ENCODE measurements at places on chromosomes 12 and 14.

DNA sequence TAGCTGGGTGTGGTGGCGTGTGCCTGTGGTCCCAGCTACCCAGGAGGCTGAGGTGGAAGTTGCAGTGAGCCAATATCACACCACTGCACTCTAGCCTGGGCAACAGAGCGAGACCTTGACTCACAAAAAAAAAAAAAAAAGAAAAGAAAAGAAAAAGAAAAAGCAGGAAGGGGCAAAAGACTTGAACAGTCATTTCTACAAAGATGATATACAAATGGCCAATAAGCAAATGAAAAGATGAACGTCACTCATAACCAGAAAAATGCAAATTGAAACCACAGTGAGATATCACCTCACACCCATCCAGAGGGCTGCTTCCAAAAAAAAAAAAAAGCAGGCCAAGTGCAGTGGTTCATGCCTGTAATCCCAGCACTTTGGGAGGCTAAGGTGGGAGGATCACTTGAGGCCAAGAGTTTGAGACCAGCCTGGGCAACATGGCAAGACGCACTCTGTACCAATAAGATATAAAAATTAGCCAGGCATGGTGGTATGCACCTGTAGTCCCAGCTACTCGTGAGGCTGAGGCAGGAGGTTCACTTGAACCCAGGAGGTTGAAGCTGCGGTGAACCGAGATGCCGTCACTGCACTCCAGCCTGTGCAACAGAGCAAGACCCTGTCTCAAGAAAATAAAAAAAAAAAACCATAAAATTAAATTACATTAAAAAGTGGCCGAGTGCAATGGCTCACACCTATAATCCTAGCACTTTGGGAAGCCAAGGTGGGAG, 20.5 kb downstream of the UBC start:
- DNase-seq = no peak

DNA sequence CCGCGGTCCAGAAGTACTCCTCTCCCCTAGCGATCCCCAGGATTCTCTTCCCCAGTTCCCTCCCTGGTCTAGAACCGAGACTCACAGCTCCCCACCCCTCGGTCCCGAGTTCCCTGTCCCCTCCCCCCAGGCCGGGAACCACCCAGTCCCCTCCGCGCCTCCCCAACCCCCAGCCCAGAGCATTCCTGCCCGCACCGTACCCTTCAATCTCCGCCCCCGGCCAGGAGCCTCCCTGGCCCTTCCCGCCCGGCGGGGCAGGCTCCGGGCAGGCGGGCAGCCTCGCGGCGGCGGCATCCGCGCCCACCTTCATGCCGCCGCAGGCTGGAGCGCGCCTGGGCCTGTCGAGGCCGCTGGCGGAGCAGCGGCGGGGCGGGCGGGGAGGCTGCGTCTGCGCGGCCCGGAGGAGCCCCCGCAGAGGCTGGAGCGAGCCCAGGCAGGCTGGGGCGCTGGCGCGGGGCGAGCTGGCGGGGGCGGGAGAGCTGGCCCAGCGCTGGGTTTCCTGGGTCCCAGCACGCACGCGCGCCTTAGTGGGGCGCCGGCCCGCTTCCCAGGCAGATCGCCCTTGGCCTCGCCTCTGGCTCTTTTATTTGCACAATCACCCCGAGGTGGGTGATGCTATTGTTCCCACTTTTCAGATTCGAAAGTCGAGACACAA, 22.2 kb upstream of the GPR132 start:
- no peak for DNase-seq

GRCh38 chr14:68236582-68237458, 417.2 kb downstream of the RAD51B start:
- DNase-seq = no peak

- DNase-seq = no peak
These were observed 117.8 kb downstream of the TTC7B start for GRCh38 chr14:90698379-90698869.
